ENCODE measurements at places on chromosomes 7 and 10. TPM values are rescaled to one million over a fixed set of nuclear protein-coding genes. Genes with fewer than 3 reads are reported as not detected.

- no peak for DNase-seq
Observed at GRCh38 chr10:26087666-26088065, 128.9 kb upstream of the GAD2 start.

GRCh38 chr7:128003167-128003566 lies 28.1 kb downstream of the LRRC4 start:
- DNase-seq, result no peak

DNA sequence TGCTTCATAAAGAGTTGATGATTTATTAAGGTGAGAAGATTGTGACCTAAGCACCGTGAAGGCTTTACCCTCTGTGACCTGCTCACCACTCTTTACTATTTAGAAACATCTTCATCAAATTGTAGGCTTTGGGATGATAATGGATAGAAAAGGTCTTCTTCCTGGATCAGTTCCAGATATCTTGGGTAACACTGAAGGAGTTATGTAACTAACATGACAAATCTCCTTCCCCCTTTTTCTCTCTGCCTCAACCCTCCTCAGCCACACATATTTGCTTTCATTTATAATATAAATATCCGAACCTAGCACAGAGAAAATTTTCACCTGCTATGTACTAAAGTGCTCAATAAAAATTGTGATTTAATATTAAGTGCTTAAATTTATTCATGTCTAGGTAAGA lies 151.5 kb downstream of the FRMD4A start:
- no peak for DNase-seq

DNA sequence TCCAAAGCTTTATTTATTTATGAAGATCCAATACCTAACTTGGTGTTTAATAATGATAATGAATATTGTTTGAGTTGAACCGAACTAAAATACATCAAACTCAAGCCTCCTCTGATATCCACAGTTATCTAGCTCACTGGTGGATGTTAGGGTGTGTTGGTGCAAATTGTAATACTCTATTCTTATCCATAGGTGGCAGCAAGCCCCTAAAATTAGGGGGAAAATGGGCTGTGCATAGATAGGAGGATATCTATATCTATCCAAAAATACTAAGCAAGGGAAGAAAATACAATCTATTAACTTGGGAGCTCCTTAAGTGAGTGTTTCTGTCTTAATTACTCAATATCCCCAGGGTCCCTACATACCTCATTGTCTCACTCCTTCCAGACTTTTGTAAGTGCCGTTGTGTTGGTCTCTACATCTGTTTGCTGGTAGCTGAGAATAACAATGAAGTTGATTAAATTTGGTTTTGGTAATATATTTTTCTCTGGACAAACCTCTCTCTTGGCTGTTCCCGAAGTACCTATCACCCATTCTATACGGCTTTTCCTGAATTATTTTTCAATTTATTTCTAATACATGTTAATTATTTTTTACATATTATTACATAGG lies 55.0 kb upstream of the VWDE start:
- no peak for DNase-seq

ADAM22 gene
- 32.5 TPM for total RNA-seq

LOXL4 gene
- 8.8 TPM for total RNA-seq

SLC26A3 gene
- not detected for total RNA-seq

HOXA2 gene
- 1.4 TPM for total RNA-seq

CACNA2D1 gene
- total RNA-seq, result 89.1 TPM

Measured in urinary bladder (tissue), 4 donors.